ENCODE measurements at places on chromosomes 1 and 21.

DNA sequence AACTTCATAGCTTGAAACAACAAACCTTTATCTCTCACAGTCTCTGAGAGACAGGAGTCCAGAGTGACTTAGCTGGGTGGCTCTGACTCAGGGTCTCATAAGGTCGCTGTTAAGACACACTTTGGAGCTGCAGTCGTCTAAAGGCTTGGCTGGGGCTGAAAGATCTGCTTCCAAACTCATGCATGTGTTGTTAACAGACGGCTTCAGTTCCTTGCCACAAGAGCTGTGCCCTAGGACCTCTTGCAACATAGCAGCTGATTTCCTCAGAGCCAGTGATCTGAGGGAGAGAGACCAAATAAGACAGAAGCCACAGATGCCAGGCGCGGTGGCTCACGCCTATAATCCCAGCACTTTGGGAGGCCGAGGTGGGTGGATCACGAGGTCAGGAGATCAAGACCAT is 176.8 kb downstream of the DISC1 start:
- DNase-seq: no peak

DNA sequence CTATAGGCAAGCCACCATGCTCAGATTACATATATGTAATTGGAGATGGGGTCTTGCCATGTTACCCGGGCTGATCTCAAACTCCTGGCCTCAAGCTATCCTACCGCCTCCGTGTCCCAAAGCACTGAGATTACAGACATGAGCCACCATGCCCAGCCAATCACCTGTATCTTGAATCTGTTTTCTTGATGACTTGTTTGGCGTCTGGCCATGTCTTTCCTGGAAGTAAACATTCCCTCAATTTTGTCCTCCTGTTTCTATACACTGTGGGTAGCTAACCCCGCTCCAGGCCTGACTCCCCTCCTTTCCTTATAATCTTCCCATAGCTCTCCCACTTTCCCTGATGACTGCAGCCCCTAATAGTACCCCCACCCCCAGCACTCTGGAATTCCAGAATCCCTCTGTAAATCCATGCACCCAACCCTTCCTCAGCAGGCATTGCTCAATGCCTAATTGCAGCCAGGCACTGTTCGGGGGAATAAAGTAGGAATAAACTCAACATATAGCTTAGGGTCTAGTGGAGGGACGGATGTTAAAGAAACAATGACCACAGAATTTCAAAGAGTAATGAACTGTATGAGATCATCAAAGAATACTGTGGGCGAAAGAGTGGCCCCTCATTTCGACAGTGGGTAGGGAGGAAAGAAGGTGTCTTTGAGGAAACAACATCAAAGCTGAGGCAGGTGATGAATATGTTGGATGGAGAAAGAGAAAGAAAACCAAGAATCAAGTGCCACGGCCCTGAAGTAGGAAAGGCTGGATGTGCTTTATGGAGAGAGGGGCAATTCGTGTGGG is 161.5 kb downstream of the ADSS2 start:
- no peak for DNase-seq

DNA sequence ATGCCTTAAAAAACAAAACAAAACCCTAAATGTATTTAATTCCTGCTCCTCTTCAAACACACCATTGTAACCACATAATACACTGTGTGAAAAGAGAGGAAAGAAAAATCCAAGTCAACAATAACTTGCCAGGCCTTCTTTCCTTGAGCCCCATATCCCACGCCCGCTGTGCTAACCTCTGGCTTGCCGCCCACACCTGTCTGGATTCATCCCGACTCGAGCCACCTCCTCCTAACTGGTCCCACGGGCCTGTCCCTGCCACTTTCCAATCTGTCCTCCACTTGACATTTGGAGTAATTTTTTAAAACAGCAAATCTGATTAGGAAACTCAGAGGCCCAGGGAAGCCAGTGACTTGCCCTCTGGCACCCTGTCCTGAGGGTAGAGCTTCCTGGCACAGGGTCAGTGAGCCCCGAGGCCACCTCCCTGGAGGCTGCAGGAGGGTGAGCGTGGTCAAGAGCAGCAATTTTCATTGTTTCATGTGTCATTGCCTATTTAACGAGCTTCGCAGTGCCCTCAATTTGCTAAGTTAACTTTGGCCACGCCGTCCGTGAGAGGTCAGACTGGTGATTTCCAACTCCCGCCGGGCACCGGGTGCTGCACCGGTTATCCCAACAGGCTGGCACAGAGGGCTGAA is 54.1 kb downstream of the B3GALT5 start:
- no peak for DNase-seq

GRCh38 chr1:28087614-28088167 is 719 bp downstream of the EYA3 start:
- DNase-seq: peak; percentile 62

DNA sequence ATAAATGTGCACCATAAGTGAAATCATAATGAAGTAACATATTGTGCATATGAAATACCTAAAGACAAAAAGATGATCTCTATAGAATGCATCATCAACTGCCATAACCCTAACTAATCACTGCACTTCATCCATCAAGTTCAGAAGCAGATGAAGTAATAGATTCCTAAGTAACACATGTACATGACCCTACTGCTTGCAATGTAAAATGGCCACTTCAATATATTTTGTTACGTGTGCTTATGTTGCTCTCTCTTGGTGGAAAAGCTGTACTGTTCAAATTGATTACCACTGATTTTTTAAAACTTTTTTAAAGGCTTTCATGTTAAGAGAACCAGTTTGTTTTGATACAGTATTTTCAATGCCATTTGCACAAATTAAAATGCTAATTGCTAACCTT is 141.8 kb downstream of the TTLL7 start:
- DNase-seq: no peak

DNA sequence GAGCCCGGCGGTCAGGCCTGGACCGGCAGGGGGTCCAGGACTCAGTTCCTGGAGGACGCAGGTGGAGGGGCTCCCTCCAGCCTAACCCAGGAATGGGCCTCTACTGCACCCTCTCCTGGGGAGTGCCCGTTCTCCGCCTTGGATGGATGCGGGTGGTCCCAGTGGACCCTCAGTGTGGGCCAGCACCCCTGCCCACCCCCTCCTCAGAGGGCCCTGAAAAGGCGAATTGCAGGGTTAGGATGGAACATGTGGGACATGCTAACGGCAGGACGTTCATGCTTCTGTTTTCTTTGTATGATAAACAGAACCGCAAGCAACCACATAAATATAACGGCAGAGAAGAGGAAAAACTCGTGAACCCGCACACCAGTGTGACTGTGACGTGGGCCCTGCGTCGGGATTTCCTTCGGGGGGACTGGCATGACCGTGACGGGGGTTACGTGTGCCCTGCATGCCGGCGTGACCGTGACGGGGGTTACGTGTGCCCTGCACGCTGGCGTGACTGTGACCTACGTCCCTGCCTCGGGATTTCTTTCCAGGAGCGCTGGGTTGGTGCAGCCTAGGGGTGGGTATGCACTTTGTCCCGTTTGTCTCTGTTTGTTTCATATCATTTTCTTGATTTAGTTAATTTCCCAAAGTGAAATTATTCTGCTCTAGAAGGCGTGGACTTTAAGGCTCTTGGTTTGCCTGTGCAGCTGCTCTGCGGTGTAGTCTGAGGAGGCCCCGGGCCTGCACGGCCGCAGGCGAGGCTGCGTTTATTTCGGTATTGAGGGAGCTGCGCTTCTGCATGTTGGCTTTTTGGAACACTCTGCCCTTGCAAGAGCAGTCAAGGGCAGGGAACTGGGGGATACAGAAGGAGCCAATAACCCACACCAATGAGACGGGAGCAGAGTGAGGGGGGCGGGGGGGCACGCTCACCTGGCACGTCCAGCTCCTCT is 3.1 kb downstream of the FTCD start:
- no peak for DNase-seq

DNA sequence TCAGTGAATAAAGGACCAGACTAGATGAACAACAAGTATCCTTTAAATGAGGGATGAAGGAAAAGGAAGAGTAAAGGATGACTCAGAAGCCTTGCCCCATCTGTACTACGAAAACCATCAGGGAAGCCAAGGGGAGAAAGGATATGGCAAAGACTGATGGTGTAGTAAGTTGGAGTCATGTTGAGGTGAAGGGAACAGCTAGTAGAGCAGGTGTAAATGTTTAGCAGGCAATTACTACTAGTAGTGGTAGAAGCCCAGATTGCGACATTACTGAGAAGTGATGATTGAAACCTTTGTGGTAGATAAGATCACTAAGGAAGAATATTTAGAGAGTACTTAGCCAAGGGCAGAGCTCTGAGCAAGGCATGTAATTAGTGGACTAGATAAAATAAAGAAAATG is 84.0 kb downstream of the PHTF1 start:
- DNase-seq: no peak

DNA sequence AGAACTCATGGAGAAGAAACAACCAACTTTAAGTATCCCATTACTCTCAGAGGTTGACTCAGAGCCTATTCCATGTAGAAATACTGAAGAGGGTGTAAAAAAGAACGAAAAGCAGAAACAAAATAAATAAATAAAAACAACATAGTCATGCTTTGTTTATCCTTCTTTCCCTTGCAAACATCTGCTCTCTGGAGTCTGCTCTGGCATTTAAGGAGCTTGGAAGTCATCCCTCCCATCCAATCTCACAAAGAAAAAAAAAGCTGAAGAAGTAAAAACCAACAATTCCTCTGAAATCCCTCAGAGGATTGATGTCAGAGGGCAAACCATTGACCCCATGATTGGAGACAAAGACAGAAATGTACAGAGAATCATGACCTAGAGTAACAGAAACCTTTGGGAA is 302.6 kb upstream of the GREM2 start:
- DNase-seq: no peak

DNA sequence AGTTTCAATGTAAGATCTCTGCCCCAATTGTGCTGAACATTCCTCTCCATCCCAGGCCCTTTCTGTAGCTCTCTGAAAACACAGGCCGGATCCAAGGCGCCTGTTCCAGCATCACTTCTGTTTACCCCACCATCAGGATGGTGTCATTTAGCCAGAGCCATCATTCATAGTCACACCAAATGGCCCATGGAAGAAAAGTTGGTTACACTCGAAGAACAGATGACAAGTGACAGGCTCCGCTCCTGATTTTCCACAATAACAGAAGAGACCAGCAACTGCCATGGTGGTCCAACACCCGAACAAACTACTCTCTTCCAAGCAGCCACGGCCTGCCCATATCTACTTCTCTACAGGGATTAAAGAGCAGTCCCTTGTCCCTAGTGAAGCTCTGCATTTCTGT is 59.9 kb upstream of the PROX1 start:
- no peak for DNase-seq

DNA sequence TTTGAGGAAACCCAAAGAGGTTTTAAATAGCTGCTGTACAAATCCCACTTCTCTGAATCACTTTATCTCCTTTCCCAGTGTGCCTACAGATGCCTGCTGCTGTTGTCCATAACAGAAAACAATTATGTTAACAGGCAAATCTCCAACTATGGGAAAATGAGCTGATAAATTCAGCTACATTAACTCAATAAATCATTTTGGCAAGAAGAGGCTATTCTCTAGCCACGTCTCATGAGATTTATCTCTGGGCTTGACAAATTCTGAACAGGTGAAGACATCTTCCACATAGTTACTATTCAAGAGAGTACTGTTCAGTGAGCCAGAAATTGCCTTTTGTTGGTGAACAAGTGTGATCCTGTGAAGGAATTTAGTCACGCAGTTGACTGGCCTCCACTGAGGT is 327.1 kb upstream of the FMN2 start:
- no peak for DNase-seq

DNA sequence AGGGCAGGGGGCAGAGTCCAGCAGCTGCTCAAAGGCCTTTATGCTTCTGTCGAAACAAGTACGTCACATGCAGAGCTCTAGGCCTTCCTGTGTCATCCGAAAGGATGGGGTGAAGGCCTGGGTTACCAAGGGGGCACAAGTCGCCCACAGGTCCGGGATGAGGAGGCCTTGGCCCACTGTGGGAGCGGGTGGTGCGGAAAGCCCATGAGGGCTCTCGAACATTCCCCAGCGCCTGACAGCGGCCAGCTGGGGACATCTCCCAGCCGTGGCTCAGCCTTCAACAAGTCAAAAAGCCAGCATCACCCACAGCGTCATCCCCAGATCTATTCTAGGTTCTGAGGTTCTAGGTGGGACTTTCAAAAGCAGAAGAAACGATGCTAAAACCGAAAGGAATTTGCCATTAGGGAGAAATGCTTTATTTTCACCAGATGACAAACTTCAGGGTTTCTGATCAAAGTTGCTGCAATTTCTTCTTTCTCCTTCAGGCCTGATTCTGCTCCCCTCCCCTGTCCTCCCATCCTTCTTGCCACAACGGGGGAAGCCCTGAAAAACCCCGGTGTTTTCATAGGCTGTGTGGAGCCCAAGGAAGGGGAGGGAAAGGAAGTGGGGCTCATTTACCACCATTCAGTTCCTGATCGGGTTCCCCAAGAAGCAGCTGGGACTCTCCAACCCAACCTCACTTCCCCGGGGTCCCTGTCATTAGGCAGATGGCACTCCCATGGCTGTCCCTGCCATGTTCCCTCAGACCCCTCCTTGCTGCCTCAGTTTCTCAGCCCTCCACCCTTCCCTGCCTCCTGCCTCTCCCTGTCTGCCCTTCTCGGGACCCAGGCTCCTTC is 17.6 kb downstream of the GPR137B start:
- DNase-seq: no peak

DNA sequence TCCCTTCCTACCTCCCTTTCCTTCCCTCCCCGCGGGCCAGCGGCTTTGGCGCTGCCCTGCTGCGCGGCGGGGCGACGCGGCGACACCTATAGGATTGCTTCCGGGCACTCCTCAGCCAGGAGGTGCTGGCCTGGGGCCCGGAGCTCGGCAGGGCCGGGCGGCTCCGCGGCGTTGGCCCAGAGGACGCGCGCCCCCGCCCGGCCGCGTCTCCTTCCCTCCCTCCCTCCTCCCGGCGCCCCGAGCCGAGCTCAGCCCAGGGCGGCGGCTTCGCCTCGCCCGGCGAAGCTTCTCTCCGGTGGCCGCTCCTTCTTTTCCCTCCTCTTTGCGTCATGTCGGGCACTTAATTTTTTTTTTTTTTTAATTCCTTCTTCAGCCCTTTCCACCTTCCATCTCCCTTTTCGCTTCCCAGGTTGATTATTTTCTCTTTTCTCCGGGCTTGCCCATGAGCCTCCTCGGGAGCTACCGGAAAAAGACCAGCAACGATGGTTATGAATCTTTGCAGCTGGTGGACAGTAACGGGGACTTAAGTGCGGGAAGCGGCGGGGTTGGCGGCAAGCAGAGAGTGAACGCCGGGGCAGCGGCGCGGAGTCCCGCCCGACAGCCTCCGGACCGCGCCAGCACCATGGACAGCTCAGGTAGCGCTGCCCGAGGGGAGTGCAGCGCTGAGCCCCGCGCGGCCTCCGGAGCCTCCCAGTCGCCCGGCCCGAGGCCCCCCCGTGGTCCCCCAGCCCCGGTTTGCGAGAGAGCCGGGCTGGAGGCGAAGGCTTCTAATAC is at the start of gene DNAJC6:
Gene DNAJC6, plus strand, starts transcription at position 240 of the 774 bp plus-strand sequence. Its CDS starts 203 bp downstream, at position 443.
- DNase-seq: no peak

GRCh38 chr1:27144920-27145661 is 9.8 kb downstream of the SLC9A1 start:
- no peak for DNase-seq

GRCh38 chr1:29218223-29218622 is 12.5 kb downstream of the MECR start:
- DNase-seq: no peak

DNA sequence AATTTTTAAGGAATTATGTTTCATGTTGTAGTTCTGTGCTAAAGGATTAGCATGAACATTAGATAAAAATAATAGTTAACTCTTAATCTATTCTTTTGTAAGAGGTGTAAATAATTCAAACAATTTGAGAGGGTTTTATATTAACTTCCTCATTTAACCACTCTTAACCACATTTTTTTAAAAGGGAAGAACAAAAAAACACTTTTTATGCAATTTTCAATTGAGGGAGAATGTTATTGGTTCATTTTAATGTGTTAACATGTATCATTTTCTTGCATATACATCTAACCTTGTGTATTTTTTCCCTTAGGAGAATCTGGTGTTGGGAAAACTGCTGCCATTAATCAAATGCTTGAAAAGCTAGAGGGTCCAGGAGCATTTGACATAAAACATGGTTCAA is 169.0 kb downstream of the LBR start:
- no peak for DNase-seq
